ENCODE measurements at places on chromosomes 11 and 22.

GRCh38 chr22:22906907-22907550, 19.4 kb downstream of the IGLL5 start:
- no peak for DNase-seq

DNA sequence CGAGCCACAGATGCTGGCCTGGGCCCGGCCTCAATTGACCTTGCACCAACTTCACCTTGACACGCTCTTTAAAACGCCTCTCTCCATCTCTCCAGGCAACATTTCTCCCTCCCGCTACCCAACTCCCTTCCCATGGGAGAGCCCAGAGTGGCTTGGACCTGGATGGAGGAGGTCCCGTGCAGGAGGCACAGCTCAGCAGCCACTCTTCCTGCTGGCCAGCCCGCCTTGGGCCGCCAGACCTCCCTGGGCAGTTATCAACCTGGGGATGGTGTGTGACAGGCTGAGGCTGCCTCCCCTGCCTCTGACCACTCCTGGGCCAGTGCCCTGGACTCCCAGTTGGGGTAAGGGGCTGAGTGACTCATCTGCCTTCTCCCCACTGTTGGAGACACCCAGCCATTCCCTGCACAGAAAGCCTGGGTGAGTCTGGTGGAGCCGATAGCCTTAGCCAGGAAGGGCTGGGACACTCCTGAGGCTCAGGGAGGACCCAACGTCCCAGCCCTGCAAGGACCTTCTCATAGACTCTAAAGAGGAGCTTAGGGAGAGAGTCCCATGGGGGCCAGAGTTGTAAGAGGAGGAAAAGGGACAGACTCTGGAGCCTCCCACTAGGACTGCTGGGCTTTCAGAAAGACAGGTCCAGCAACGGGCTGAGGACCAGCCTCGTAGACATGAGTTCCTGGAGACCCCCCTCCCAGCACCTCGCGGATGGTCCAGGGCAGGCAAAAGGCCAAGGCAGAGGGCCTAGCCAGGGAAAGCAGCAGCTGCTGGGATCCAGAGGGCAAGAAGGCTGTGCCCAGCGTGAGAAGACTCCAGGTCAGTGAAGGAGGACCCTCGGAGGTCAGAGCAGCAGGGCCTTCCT, 131.7 kb downstream of the CEP164 start:
- DNase-seq: no peak

GRCh38 chr11:122229481-122230384, 113.7 kb upstream of the BLID start:
- DNase-seq: no peak

GRCh38 chr11:7520011-7520942, 6.5 kb downstream of the PPFIBP2 start:
- no peak for DNase-seq

DNA sequence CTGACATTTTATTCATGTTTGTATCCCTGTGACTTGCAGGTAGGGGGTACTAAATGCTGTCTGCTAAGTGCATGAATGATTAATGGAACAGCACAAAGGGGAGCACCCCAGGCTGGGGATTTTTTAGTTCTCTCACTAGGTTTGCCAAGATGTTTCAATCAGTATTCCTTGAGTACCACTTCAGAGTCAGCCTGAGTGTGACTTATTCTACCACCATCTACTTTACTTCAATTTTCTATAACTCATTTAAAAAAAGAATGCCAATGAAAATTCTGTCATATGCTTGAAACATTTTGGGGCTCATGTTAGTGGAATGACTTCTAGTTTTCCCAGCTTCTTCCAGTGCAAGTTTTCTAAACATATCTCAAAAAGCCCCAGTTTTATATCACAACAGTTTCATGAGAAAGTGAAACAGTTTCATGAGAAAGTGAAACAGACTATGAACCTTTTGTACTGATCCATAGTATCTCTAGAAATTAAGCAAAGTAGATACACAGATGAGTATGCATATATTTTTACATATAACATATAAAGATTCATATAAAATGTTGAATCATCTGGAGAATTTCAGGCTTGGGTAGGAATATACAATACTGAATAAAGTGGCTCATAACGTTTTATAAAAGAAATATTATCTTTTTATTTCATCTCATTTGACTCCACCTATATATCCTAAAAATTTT, 252.4 kb downstream of the GRM5 start:
- no peak for DNase-seq

DNA sequence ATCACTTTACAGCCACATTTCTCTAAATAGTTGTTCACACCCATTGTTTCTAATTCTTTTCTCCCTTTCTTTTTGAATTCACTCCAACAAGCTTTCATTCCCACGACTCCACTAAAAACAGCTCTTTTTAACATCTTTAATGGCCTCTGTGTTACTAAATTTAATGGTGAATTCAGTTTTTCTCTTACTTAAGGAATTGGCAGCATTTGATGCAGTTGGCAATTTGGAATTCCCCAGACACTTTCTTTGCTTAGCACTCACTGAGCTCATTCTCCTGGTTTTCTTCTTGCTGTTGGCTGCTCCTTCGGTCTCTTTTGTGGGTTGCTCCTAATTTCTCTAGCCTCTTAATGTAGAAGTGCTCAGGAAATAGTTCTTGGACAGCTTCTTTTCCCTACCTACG, 40.5 kb upstream of the OR9Q1 start:
- no peak for DNase-seq

- no peak for DNase-seq
Measured at GRCh38 chr11:65781152-65781961, 581 bp upstream of the AP5B1 start.

- no peak for DNase-seq
Measured at GRCh38 chr11:1832920-1833295, 1.9 kb upstream of the SYT8 start.

DNA sequence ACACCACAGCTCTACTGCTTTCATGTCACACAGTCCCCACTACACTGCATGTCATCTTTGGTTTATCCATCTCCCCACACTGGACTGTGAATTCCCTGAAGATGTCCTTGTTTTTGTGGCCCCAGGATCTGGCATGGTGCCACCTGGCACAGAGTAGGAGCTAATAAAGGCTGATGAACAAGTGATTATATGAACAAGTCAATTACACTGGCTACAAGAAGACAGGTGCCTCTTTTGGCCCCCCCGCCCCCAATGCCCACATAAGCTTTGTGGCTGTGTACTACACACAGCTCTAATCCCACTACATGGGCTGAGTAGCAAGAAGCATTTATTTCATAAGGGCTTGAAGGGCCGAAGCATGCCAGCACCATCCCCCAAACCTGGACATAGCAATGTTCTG, 24.7 kb downstream of the PLEKHA7 start:
- DNase-seq: no peak

DNA sequence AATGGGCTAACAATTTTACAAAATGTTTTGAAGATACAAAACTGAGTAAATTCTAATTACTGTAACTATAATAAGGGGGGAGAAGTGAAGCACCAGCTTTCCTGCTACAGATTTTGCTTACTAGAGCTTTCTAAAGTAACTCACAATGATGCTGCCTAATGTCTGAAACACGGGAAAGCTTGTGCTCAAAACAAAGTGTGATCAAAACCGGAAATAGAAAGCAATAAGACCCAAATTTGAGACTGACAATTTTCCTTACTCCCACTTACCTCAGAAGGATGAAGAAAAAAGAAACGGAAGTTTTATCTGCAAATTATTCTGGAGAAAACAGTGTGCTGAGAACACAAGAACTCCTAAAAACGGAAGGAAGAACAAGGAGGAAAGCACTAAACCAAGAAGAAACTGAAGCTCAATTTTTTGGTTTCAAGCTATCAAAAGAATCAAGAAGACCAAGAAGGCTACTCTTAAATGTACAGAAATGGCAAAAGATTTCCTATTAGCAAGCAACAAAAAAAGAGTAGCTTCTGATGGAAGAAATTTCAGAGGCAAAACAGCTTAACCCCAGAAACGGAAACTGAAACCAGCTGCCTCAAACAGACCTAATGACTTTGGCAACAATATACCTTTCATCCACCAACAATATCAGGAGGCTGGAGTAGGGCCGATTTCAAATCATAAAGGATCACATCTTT, 33.4 kb downstream of the AMBRA1 start:
- no peak for DNase-seq

GRCh38 chr11:68446046-68446725, 14.4 kb upstream of the PPP6R3 start:
- no peak for DNase-seq

- no peak for DNase-seq
Measured at GRCh38 chr11:32511926-32512325, 71.7 kb upstream of the EIF3M start.

- no peak for DNase-seq
Measured at GRCh38 chr11:6531267-6531752, 34.2 kb downstream of the DNHD1 start.

- no peak for DNase-seq
Measured at GRCh38 chr22:19394274-19395050, 37.1 kb downstream of the HIRA start.

DNA sequence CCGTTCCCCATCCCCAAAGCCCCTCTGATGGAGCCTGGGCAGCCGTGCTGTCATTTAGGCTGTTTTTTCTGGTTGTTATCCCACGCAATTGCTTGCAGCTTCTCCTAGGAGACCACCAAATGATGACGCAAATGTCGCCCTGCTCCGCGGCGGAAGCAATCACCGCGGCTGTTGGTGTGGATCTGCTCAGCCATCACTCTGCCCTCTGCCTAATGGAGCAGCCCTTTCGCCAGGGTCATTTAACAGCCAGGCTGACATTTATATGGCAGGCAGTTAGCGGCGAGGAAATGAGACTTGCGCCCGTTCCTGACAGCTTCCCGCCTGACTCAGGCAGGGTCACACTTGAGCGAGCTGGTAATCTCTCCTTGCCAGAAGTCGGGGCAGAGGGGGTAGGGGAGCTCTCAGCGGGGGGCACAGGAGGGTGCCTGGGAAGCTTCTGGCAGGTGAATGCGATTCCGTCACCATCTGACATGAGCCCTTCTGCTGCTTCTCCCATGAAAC, 97.9 kb upstream of the RTL6 start:
- no peak for DNase-seq

DNA sequence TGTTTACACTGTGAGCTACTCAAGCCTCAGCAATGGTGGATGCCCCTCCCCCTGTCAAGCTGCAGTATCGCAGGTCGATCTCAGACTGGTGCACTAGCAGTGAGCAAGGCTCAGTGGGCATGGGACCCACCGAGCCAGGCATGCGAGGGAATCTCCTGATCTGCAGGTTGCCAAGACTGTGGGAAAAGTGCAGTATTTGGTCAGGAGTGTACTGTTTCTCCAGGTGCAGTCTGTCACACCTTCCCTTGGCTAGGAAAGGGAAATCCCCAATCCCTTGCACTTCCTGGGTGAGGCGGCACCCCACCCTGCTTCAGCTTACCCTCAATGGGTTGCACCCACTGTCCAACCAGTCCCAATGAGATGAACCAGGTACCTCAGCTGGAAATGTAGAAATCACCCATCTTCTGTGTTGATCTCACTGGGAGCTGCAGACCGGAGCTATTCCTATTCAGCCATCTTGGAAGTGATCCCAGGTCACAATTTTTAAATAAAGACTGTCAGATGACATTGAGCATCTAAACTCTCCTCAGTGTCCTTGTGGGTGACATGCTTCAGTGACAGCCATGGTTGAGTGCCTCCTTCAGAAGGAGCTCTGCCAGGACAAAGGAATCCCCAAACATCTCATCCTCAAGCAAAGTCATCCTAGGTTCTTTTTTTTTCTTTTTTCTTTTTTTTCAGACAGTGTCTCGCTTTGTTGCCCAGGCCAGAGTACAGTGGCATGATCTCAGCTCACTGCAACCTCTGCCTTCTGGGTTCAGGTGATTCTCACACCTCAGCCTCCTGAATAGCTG, 10.8 kb downstream of the SLC22A24 start:
- DNase-seq: no peak

DNA sequence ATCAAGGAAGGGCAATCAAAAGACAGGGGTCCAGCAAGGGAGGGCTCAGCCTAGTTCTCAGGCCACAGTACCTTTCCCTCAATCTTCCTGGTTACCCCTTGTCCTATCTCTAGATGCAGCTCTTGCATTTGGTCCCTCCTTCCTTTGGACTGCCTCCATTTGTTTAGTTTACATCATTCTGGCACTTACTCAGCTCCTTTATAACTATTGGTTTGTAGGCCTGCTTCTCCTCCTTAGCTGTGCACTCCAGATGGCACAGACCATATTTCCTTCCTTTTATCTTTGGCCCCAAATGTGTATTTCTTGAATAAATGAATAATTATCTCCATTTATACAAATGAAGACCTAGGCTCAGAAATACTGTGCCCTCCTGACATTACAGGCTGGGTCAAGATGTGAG, 92.3 kb upstream of the AMOTL1 start:
- DNase-seq: no peak

DNA sequence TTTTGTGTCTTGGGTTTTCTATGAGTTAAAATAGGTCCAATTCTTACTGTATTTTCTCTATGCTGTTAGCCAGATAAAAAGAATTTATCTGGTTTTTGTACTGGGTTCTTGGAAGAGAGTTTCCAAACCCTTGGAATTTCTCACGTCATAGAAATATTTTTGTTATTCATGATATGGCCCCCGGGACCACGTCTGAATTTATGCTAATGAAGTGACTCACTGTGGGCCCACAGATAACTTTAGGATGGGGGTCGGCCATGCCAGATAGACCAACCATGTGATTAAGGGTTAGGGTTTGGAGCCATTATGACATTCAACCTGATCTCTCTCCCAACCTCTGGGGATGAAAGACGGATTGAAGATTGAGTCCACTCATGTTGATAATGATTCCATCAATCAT, 35.6 kb upstream of the DDI1 start:
- DNase-seq: no peak

GRCh38 chr11:16296273-16296672, 60.1 kb downstream of the SOX6 start:
- DNase-seq: no peak

GRCh38 chr11:26011474-26011873, 320.5 kb upstream of the ANO3 start:
- DNase-seq: no peak

DNA sequence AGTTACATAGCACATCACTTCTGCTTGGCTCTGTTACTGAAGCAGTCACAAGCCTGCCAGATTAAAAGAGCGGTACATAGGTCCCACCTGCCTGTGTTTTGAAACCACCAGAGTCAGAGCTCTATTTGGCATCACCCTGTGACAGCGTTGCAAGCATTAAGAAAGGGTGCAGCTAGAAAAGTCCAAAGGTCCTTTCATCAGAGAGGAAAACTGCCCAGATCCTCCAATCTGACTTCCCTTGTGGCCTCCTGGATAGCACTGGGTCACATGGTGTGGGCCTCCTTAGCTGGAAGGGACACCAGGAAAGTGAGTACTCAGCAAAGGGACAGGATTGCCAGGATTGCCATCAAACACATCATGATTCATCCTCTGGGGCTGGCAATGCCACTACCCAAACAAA, 22.9 kb downstream of the STX3 start:
- DNase-seq: no peak

DNA sequence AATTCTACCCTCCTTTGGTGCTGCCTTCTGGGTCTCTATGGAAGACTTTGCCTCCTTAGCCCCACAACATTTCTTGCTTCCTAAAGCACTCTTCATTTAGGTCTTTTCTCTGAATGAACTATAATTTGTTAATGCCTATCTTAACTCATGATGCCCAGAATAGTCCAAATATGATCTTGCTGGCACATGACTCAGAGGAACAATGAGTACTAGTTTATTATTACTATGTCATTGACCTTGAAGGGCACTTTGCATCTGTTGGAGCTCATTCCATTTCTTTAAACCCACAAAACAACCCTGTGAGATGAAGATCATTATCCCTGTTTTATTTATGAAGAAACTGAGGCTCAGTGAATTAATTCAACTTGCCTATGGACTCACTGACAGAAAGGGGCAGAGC, 320.2 kb upstream of the PLET1 start:
- no peak for DNase-seq

- DNase-seq: no peak
Measured at GRCh38 chr11:114076921-114077331, 17.4 kb downstream of the ZBTB16 start.

- DNase-seq: no peak
Measured at GRCh38 chr22:30627471-30627870, 8.1 kb upstream of the SLC35E4 start.
